CD4-positive, alpha-beta T cell treated with Interleukin-17A for 1 hour (primary cell): ENCODE measurements at places on chromosomes 2 and 18.

- DNase-seq = no peak
Observed at GRCh38 chr2:46232860-46233259, 64.3 kb upstream of the EPAS1 start.

GRCh38 chr2:118657466-118657865, 190.0 kb downstream of the EN1 start:
- no peak for DNase-seq

- no peak for DNase-seq
Observed at GRCh38 chr2:23546913-23547312, 161.9 kb downstream of the KLHL29 start.

DNA sequence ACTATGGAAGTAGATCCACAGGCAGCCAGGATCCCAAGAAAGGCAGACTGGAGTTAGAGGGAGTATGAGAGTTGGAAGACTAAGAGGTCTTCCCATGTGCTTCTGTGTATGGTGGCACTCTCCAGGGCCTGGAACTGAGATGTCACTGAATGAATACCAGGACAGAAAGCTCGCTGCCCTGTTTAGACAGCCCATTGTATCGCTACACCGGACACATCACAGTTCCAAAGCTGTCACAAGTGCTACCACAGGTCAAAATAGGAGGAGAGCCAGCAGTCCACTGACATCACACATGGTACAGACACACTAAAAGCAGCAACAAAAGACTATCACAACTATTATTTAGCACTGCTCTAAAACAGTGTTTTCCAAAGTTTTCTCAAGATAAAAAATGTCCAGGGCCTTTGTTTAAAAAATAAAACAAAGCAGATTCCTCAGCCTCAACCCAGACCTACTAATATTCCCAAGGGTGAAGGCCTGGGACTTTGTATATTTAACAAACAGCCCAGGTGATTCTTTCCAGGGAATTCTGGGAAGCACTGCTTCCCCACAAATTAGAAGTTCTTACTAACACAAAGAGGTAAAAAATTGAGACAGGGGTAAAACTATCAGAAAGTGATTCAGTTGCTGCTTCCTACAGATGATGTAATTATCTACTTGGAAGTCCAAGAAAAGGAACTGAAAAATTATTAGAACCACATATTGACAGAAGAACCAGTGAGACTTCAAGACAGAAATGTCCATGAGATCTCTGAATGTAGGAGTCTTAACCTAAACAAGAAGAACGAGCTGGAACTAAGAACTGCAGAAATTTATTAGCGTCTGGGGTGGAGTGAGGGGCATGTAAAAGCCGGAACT, 116.0 kb downstream of the DTNB start:
- no peak for DNase-seq

- no peak for DNase-seq
Observed at GRCh38 chr2:46171411-46171953, 125.7 kb upstream of the EPAS1 start.

DNA sequence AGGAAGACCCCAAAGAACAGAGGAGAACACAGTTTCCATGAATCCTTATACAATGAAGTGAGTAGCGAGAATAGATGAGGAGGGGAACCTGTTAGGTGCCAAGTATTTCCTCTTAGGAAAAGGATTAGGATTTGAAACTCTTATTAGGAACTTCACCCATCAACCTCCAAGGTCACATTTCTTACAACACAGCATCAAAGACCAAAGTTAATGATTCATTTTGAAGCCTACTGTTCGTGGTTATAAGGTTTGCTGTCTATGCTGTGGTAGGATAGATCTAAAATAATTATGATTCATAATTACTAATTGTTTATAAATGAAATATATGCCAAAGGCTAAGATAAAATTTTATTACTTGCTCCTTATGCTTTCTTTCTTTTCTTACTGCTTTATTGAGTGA, 6.1 kb downstream of the CFAP221 start:
- DNase-seq = no peak

DNA sequence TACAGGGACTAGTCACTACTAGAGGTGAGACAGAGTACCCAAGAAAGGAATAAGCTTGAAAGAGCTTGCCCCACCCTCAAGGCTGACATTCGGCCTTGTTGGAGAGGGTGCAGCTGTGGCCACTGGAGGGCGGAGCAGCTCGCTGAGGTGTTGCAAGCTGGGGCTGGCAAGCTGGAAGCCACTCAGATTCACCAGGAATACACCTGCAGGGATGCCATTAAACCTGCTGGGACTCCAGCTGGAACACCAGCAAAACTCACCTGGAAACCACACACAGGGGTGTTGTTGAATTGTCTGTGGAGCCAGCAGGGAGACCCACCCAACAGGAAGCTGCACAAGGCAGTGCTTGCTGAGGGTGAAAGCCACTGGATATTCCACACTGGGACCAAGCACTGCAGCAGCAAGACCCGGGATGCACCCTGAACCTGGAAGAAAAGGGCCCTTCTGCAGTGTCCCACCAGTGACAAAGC, 26.1 kb downstream of the KCTD18 start:
- no peak for DNase-seq
